ENCODE measurements at places on chromosomes 2 and 18. TPM values are rescaled to one million over a fixed set of nuclear protein-coding genes. Genes with fewer than 3 reads are reported as not detected.
A peak's percentile ranks its signal among the peaks of the same experiment; 100 is the strongest.

DNA sequence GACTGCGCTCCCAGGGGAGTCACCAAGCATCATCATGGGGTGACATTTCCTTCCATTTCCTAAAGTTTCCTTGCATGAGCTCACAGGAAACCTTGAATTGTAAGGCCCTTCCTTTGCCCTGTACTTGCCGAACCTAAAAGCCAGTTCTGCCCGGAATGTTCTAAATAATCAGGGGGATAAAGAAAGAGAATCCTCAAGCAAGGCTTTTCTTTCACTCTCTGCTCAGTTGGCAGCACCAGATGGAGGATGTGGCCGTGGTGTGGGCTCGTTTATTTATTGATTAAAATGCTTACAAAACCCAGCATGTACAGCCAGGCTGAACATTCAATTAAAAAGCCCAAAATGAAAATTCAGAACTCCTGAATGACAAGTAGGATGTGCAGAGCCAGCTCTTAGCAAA lies 170.5 kb downstream of the SH3RF3 start:
- DNase-seq, result no peak

DNA sequence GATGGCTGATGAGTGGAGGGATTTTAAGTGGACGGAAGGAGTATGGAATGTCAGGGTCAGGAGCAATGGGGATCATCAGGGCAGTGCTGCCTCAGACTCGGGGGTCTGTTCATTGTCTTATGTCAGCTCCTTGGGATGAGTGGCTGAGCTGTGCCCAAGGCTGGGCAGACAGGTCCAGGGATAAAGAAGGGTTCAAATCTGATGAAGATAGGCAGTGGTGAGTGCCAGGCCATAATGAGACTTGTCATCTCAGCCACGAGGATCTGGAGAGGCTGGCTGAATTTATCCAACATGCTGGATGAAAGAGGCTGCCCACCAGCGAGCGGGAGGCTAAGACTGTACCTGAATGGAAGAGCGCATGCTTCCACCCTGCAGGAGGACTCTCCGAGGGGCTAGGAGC lies 46.3 kb upstream of the APCDD1 start:
- DNase-seq, result no peak

The TLX2 gene
- not detected for total RNA-seq

DNA sequence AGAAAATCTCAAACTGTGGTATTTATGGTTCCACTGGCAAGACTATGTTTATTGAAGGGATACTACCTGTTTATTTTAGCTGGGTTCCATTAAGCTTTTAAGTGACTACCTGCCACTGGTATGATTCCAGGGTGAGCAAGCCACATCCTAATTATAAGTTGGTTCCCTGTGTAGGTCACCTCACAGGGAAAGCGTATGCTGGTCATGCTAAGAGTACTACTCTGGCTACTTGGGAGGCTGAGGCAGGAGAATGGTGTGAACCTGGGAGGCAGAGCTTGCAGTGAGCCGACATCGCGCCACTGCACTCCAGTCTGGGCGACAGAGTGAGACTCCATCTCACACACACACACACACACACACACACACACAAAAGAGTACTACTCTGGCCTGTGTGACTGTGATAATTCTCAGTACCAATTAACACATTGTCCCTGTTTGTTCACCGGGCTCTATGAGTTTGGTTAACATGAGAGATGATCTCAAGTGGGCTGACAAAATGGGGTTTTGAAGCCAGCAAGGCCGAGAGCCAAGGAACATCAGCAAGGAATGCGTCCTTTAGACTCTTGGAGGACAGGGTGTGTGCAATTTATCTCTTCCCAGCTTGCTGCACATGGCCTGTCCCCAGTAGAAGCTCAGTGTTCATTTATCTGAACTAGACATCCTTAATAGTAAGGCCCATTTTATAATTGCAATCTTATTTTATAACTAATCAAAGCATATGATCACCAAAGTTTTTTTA lies 15.2 kb upstream of the ITSN2 start:
- no peak for DNase-seq

The TTC21B gene
- 14.9 TPM for total RNA-seq

GRCh38 chr2:112725545-112726457 lies 5.0 kb downstream of the NT5DC4 start:
- no peak for DNase-seq

DNA sequence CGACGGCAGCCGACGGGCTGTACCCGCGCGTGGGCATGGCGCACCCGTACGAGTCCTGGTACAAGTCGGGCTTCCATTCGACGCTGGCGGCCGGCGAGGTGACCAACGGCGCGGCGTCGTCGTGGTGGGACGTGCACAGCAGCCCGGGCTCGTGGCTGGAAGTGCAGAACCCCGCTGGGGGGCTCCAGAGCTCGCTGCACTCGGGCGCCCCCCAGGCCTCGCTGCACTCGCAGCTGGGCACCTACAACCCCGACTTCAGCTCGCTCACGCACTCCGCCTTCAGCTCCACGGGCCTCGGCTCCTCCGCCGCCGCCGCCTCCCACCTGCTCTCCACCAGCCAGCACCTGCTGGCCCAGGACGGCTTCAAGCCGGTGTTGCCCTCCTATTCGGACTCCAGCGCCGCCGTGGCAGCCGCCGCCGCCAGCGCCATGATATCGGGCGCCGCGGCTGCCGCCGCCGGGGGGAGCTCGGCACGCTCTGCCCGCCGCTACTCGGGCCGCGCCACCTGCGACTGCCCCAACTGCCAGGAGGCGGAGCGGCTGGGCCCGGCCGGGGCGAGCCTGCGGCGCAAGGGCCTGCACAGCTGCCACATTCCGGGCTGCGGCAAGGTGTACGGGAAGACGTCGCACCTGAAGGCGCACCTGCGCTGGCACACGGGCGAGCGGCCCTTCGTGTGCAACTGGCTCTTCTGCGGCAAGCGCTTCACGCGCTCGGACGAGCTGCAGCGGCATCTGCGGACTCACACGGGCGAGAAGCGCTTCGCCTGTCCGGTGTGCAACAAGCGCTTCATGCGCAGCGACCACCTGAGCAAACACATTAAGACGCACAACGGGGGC lies 2.0 kb downstream of the SP9 start:
- no peak for DNase-seq

GRCh38 chr2:133485868-133486267 lies 82.4 kb downstream of the NCKAP5 start:
- DNase-seq, result no peak

The MC4R gene
- 0.32 TPM for total RNA-seq

DNA sequence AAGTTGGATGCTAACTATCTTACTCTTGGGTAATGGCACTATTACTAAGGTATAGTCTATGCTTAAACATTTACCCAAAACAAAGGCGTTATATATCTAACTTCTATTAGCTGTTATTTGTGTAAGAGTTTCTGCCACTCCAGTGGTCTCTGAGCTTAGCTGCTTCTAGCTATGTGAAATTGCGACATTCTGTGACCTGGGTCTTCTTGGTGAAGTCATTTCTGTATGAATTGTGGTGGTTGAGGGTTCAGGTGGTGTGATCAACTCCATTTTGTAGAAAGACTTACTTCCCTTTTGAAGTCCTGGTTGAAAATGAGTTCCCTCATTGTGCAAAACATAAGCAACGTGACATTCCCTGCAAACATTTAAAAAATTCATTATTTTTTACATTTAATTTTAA lies 221.6 kb downstream of the PIK3C3 start:
- no peak for DNase-seq

- DNase-seq, result no peak
Measured at GRCh38 chr2:105880637-105881036, 135.9 kb downstream of the NCK2 start.

The CDKL4 gene
- not detected for total RNA-seq

GRCh38 chr18:12657684-12658425 lies at the start of gene SPIRE1:
TSS of gene SPIRE1 (minus strand) at chr18:12658107. CDS start at chr18:12657866, 241 bp downstream.
- DNase-seq, result peak; percentile 80

- DNase-seq, result no peak
Measured at GRCh38 chr2:8193686-8194615, 487.9 kb upstream of the ID2 start.

DNA sequence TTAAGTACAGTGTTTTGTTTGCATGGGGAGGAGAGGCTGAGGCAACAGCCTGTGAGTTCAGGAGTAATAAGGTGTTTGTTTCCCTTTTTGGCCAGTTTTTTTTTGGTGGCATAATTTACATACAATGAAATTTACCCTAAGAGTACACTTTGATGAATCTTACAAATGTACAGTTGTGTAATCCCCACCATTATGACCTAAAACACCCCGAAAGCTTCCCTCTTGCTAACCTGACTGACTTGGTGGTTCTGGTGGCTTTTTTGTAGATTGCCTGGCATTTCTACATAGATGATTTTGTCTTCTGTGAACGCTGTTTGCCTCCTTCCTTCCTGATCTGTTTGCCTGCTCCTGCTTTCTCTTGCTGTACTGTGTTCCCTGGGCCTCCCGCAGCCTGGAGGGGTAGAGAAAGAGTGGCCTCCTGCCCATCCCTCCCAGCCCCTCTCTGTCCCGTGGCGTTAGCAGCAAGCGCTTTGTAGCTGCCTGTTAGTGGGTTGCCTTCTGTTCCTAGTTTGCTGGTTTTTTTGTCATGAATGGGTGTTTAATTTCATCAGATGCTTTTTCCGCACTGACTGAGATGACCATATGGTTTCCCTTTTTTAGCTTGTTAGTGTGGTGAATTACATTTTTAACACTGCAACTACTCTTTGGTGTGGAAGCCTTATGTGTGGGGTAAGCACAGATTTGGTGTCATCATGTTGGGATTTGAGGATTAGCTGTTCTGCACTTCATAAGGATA lies 32.1 kb downstream of the ASAP2 start:
- DNase-seq, result no peak

DNA sequence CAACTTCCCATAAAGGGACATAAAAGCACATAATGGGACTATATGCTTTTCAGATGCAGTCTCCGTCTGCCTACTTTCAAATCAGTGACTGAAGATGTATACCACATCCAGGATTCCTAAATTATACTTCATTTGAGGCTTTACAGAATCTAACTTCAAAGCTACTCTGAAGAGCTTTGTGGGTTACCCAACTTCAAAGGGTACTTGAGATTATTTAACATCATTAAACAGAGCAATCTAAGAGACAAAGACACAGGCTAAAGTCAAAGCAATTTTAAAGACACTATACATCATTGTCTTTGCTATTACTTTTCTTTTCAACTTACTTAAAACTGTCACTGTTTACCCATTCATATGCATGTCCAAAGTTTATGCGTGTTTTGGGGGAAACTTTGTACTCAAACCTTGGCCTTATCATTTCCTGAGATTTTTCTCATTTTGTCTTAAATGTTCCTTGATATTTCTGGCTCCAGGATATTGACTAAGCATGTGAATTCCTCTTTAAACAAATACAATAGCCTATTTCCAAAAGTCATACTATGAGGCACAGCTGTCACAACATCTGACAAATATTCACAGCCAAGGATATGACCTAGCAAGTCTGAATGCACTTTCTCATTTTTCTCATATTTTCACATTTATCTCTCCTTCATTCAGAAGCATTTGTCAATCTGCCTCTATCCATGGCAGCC lies 1985.1 kb upstream of the PIK3C3 start:
- no peak for DNase-seq

DNA sequence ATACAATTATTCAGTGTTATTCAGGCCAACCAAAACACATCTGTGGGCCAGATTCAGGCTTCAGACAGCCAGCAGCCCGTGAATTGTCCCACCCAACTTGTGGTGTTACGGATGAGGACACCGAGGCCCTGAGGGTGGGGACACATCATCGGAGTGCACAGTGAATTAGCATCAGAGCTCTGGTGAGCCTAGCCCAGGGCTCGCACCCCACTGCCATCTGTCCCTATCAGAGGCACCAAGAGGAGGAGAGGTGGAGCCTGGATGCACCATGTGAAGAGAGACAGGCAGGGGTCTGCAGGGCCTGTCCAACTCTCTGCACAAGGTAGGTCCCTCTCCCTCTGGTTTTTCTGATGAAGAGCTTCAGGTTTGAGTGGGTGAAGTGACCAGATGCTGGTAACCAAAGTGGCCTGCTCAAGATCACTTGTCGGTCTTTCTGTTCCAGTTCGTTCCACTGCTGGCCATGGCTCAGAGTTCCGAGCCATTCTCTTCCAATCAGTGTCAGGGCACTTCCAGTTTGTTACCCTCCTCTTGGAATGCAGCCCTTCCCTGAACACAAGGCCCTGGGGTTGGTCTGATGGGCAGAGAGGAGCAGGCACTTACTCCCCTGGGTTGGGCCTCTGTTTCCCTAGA lies 14.8 kb upstream of the GLI2 start:
- DNase-seq, result no peak

GRCh38 chr2:60319031-60319547 lies 234.4 kb downstream of the BCL11A start:
- DNase-seq, result no peak

The IKZF2 gene
- 13.5 TPM for total RNA-seq

DNA sequence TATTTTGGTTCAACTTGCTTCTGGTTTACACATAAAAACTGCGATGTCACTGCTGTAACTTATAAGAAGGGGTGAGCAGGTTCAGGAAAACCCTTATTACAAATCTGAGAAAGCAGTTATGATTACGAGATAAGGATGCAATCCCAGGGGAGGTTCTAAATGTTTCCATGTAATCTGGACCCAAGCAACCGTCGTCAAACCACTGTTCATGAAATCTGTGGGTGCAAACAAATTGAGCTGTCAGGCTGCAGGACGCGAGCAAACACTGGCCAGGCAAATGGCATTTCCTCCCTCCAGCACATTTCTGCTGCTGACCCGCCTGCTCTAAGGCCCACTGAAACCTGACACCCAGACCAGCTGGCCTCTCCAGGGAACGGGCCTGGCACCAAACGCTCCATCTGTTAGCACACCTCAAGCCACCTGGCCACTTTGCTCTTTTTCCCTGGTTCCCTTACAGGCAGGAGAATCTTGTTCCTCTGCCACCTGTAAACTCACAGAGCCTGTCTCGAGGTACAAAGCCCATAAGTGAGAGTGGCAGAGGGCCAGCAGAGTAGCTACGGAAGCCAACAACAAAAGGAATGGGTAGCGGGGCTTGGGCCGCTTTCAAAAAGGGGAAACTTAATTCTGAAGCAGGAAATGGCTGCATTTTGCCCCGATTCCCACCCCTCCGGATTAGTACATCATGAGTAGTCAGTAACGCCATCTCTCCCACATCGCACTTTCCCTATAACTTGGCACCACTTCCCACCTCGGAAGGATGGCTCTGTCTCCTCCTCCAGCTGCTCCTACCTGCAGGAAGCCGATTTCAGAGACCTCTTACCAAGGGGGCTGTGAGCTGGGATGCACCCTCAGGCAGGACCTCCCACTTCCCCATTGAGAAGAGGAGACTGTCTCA lies 26.5 kb downstream of the CRACDL start:
- DNase-seq, result peak; percentile 74

The CAPN14 gene
- total RNA-seq, result not detected

GRCh38 chr18:64179556-64180080 lies 30.7 kb upstream of the LINC00305 start:
- no peak for DNase-seq

The CYRIA gene
- total RNA-seq, result not detected

GRCh38 chr2:196239622-196240587 lies 68.5 kb upstream of the STK17B start:
- DNase-seq, result peak; percentile 82

GRCh38 chr2:160909781-160910242 lies 250.4 kb upstream of the TANK start:
- DNase-seq, result peak; percentile 77

The USP37 gene
- 6.7 TPM for total RNA-seq

GRCh38 chr18:28208268-28208667 lies 31.3 kb upstream of the CDH2 start:
- no peak for DNase-seq

The ABHD1 gene
- total RNA-seq, result not detected

All from GM23248 (cell line).